ENCODE measurements at places on chromosomes 16 and 17.

DNA sequence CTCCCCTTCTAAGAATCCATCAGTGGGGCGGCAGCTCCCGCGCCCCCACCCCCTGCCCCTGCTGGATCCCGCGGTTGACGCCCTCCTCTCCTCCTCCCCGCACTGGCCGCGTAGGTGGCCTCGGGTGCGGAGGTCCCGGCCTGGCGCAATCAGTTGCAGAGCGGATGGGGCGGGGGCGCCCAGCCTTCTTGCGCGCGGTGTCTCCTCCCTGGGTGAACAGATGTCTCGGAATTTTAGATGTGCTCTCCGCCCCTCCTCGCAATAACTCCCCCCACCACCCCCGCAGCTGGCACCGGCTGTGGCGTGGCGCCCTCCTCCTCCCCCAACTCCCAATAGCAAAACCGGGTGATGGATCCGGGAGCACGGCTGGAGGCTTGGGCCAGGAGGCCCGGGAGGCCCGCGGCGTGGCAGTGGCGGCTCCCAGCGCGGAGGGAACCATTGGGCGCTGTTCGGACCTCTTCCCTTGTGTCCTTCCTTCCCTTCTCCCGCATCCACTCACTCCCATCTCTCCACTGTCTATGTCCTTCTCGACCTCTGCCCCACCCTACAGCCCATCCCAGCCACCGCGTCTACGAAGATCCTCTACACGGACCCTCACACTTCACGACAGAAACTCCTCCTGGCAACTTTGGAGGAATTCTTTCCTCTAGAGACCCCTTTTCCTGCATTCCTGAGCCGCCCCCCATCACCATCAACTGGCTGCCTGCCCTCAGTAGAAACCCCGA is 11.0 kb downstream of the NEUROD2 start:
- no peak for DNase-seq

DNA sequence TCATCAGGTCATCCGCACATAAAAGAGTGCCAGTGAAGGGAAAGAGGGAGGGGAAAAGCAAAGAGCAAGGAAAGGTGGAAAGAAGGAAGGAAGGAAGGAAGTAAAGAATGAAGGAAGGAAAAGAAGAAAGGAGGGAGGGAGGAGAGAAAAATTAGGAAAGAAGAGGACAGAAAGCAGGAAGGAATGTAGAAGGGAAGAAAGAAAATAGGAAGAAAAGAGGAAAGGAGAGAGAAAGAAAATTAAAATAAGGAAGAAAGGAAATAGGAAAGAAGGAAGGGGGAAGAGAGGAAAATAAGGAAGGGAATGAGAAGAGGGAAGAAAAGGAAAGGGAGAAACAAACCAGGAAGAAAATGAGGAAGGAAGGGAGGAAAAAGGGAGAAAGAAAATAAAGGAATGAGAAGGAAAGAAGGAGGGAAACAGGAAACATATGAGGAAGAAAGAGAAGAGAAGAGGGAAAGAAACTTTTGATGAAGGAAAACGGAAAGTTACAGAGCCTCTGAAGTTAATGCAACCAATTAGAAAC is 212.6 kb downstream of the XYLT1 start:
- no peak for DNase-seq

- DNase-seq: peak; percentile 12
These were observed 26.8 kb upstream of the PRKCA start for GRCh38 chr17:66275651-66276050.

DNA sequence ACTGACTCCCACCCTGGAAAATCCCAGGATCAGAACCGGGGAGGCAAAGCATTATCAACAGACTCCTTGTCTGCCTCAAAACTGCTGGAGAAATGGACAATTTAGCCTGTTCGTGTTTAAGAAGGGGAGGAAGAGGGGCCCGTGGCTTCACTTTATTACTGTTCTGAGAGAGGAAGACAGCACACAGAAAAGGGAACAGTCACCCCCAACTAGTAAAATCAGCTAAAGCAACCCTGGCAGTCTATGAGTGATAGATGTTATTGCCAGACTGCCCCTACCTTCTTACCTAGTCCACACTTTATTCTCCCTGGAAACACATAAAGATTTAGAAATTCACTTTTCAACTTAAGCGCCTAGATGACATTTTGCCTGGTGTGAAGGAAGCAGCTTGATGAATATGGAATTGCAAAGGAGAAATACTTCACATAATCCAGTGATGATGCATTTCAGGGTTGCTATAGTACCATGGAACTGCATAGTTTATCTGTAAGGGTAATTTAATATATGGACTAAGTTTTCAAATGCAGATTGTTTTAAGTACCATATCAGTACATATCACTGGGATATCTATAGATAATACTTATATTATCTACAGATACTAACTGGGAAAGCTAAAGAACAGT is 36.9 kb upstream of the TRAP1 start:
- DNase-seq: peak; percentile 55

DNA sequence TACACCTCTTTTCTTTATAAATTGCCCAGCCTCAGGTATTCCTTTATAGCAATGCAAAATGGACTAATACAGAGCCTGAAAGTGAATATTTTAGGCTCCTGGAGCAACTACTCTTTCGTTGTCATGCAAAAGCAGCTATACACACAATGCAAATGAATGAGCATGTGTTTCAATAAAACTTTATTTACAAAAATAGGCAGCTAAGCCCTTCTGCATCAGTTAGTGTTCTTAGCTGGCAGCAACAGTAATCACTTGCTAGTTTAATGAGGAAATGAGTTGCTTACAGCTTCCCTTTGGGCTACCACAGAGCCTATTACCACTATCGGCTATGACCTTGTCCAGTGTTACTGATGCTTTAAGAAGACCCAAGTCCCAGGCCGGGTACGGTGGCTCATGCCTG is 402.9 kb downstream of the XYLT1 start:
- DNase-seq: no peak

- no peak for DNase-seq
These were observed 55.3 kb downstream of the CCDC57 start for GRCh38 chr17:82157046-82158035.

DNA sequence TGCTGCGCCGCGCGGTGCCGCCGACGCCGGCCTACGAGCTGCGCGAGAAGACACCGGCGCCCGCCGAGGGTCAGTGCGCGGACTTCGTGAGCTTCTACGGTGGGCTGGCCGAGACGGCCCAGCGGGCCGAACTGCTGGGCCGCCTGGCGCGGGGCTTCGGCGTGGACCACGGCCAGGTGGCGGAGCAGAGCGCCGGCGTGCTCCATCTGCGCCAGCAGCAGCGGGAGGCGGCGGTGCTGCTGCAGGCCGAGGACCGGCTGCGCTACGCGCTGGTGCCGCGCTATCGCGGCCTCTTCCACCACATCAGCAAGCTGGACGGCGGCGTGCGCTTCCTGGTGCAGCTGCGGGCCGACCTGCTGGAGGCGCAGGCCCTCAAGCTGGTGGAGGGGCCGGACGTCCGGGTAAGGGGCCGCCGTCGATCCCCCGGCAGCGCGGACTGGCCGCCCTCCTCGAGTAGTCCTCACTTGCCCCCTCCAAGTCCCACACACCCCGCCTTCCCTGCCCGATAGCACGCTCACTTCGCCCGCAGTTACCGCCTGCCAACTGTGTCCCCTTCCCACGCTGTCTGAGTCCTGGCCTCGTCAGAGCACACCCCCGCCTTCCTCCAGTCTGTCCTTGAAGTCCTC is 470 bp downstream of the MLYCD start:
- DNase-seq: peak; percentile 67

DNA sequence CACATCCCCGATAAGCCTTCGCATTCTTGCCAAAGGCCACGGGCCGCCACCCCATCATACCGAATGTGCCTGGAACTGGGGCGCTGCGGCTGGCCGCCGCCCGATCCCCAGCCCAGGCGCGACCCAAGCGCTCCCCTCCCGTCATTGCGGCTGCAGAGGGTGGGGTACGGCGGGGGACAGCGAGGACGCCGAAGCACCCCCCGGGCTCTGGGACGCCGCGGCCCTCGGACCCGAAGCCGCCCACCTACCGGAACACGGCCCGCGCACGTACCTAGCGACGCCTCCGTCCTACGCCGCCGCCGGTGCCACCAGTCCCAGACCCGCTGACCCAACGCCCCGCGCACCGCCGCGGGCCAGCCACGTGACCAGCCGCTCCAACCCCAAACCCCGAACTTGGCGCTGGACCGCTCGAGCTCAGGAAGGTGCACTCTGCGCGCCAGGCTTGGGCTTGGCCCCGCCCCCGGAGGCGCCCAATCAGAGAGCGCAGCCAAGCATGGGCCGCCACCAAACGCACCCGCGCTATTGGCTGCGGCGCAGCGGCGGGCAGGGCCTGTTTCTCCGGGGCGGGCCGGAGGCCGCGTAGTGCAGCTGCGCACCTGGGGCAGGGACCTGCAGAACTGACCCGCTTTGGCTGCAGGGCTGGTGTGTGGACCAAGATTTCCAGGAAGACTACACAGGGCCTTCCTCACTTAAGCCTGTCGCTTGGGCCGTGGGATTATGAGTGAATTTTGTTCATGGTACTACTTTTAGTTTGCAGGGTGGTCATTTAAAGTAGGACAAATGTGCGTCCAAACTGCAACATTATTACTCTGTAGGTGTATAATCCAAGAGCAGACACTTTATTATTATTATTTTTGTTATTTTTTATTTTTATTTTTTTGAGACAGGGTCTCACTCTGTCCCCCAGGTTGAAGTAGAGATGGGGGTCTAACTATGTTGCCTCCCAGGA is at the start of gene SHMT1:
Gene SHMT1 (minus strand): TSS at position 450 of the 949 bp plus-strand sequence. CDS start 7,569 bp downstream, outside the sequence.
- peak; percentile 98 for DNase-seq

DNA sequence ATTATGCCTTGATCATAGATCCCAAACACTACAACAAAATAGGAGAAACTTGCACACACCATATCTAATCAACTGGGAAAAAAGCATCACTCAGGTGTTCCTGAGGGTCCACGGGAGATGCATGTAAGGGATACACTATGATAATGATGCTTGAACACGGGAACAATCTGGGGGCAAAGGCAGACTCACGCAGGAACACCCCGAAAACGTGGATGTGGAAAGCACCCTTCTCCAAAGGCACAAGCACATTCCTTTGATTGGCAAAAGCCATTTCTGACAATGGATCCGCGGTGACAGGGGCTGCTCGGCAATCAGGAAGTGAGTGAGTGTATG is 1.3 kb downstream of the ZNF652 start:
- DNase-seq: no peak

DNA sequence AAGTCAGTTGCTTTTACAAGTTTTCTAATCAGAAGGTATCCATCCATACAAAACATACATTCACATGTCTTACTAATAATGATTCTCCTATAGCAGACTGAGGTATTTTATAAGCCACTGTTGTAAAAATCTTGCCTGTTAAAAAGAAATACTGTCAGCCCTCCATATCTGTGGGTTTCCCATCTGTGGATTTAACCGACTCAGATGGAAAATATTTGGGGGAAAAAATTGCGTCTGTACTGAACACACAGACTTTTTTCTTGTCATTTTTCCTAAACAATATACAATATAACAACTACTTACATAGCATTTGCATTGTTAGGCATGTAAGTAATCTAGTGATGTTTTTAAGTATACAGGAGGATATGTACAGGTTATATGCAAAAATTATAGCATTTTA is 90.4 kb downstream of the PARN start:
- no peak for DNase-seq
